ENCODE measurements at places on chromosomes 16 and 17.

- no peak for DNase-seq
These were observed 23.2 kb downstream of the JUP start for GRCh38 chr17:41763327-41763726.

- DNase-seq = peak; percentile 26
These were observed 143.3 kb downstream of the PITPNC1 start for GRCh38 chr17:67520252-67520906.

GRCh38 chr17:71057448-71057847 is 888.1 kb downstream of the KCNJ2 start:
- no peak for DNase-seq

- no peak for DNase-seq
These were observed 79.7 kb upstream of the NOL11 start for GRCh38 chr17:67637901-67638641.

DNA sequence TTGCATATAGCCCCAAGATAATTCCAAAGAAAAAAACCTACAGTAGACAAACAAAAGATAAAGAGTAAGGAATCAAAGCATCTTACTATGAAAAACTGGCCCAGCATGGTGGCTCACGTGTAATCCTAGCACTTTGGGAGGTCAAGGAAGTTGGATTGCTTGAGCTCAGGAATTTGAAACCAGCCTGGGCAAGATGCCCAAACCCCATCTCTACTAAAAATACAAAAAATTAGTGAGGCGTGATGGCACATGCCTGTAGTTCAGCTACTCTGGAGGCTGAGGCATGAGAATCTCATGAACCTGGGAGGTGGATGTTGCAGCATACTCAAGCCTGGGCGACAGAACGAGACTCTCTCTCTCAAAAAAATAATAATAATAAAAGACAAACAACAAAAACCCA is 764.7 kb upstream of the KIF2B start:
- no peak for DNase-seq

DNA sequence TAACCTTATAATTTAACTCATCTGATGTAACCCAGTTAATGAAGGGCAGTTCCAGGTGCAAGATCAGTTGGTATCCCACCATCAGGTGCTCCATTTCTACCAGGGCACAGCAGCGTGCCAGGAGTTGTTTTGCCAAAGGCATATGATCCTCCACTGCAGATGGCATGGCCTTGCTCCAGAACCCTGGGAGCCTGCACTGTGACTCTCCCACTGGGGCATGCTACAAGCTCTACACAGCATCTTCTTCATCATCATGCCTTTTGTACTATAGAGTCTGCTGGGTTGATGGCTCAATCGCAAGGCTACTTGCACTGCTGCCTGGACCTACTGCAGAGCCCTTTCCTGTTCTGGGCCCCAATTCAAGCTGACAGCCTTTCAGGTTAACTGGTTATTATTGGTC is 11.3 kb upstream of the MAPT start:
- no peak for DNase-seq

GRCh38 chr17:64574646-64575045 is 67.9 kb downstream of the CEP95 start:
- DNase-seq = no peak

DNA sequence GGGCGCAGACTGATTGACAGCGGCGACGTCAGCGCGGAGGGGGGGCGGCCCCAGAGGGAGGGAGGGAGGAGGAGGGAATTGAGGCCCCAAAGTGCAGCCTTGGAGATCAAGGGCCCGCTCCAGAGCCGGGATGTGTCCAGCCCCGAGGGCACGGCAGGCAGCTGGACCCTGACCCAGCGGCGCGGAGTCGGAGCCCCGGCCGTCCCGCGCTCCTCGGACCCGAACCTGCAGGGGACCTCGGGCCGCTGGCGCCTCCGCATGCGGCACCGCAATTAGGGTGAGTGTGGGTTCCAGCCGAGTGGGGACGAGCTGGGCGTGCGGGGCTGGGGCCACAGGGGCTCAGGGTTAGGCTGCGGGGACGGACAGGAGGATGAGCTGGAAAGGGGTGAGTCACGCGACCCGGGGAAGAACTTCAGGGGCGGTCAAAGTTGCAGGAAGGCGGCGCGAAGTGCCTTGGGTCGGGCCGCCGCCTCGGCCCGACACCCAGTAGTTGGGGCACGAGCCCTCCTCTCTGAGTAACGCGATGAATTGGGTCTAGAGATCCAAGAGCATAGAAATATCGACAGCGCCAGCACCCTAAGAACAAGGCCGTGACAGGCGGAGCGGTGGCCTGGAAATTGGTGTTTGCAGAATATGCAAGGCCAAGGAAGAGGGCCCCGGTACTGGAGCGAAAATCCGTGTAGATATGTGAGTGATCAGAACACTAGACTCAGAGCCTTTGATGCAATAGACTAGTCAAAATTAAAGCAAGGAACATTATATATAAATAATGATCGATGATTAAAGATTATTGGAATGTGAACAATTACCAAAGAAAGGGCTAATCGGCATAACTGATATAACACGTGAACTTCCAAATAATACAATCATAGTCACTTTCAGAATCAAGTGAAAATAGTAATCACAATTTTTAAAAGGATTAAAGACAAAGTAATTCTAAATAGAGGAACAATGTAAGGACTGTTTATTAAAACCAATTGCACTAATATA is at the start of gene TBX4:
TSS of gene TBX4 (plus strand) at position 122 of the 990 bp plus-strand sequence. CDS start 4,069 bp downstream, outside the sequence.
- DNase-seq = no peak
